ENCODE measurements at places on chromosomes 3 and 15.

DNA sequence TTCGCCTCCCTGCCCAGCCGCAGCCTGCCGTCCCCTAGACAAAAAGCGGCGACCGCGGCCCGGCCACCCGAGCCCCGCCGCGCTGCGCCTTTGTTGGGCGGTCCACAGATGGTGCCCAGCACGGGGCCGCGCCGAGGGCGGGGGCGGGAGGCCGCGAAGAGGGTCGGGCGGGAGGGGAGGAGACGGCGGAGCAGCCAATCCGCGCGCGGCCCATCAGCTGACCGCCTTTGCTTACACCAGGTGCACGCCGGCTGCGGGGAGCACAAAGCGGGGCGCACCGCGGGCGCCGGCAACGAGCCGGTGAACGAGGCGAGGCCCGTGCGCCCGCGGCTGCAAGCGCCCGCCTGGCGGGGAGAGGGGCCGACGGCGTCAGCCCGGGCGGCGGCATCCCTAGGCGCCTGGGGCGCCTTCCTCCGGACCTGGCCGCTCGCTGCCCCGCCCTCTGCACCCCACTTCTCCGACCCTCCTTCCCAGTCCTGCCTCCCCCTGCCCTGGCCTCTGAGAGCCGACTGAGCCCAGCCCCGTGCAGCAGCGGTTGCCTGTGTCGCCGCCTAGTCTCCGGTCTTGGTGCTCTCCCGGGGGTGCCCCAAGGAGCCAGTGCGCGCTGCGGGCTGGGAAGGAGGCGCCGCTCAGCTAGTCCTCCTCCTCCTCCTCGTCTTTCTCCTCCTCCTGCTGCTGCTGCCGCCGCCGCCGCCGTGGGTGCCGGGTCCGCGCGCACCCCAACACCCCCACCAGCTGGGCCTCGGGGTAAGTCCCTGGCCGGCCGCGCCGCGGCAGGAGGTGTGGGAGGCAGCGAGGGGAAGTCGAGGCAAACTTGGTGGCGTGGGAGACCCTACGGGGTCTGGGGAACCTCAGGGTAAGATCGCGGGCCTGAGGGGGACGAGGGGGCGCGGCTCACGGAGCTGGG is at the start of gene LRRN1:
Gene LRRN1 (plus strand): TSS at position 259 of the 907 bp plus-strand sequence. CDS start 45,211 bp downstream, outside the sequence.
- DNase-seq, result no peak

DNA sequence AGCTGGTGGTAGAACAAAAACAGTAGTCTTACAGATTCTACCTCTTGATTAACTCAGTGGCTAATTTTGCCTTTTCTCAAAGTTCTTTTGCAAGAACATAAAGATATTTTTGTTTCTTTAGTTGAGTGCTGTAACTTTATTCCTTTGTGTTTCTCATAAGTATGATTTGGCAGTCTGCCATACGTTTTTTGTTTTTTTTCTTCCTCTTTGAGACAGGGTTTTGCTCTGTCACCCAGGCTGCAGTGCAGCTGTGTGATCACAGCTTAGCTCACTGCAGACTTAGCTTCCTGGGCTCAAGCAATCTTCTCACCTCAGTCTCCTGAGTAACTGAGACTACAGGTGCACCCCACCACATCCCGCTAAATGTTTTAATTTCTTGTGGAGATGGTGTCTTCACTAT is 22.4 kb downstream of the B3GNT5 start:
- no peak for DNase-seq

DNA sequence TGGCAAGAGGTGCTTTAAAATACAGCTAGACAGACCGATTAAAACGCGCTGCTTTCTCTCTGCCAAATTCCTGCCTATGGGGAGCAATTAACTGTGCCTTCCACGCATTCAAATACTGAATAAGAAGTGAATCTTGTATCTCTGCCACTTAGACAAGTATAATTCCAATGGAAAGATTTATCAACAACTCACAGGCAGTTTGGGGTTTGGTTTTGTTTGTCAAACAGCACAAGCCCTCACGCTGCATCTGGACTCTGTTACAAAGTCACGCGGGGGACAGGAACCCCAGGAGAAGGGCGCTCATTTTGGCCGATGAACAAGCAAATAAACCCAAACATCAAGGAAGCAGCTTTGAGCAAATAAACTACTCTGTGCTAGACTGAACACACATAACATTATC is 61.8 kb upstream of the TMCO5A start:
- DNase-seq, result no peak

DNA sequence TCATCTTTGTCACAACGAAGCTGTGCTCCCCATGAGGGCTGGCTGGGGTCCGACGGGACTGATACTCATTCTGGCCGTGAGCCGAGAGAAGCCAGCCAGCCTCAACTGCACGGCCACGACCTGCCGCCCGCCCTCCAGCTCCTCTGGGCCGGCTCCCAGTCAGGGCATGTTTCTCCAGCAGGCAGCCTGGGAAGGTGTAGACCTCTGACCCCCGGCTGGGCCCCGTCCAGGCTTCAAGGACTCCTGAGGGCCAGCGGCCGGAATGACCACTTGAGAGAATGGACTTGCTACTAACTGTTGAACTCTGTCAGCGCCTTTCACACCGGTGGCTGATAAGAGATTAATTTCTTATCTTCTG is 18.1 kb upstream of the MUC4 start:
- no peak for DNase-seq

- no peak for DNase-seq
Observed at GRCh38 chr3:18436213-18436612, 11.1 kb upstream of the SATB1 start.

DNA sequence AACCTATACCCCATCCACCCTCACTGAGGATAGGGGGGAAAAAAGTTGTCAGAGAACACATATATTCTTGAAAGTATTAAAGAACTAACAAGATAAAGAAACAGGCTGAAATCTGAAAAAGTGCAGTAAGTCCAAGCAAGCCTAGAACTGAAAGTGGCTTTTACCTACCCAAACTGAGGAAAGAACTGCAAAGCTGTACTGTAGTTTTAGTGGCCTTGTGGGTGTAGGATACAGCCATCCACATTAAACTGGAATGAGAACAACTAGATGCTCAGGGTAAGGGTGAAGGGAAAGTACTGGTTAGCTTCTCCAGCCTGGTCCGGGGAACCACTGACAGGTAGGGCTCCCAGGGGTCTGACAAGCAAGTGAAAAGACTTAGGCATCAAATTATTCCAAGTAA is 10.1 kb downstream of the UBP1 start:
- DNase-seq, result no peak

GRCh38 chr15:67859331-67859946 is 19.6 kb upstream of the RNU6-1 start:
- peak; percentile 60 for DNase-seq

Data from A549 (cell line).